ENCODE measurements at places on chromosomes 11 and 22.

- DNase-seq, result no peak
Measured at GRCh38 chr11:19164230-19164855, 37.4 kb downstream of the CSRP3 start.

- DNase-seq, result no peak
Measured at GRCh38 chr11:9962722-9963121, 298.8 kb downstream of the SWAP70 start.

DNA sequence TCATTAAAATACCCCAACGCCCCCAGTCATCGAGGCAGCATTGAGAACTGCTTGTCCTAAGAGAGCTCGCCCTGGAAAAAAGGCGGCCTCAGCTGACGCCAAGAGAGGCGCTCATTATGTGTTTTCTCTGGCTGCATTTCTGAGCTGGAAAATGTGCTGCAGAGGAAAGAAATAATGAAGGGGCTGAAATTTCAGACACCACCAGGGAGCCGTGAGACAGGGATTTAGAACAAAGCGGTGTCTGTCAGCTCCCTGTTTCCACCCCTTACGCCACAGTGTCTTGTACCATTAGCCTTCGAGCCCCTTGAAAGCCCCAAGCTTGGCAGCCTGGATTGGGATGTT, 14.4 kb downstream of the USH1C start:
- no peak for DNase-seq

DNA sequence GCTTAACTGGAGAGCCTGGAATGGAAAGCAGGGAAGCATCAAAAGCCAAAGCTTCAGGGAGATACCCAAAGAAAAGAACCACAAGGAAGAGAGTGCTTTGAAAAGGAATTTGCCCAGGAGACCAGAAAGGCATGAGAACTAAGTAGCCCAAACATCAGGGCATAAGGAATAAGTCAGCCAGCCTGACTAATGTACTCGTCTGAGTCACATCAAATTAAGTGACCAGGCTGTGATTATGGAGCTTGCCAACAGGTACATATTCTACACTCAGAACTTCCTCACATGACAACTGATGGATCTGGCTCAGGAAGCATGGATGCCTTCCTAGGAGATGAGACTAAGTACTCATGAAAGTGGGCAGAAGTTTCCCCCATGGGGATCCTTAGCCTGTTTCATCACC, 366.7 kb downstream of the BUD13 start:
- no peak for DNase-seq

DNA sequence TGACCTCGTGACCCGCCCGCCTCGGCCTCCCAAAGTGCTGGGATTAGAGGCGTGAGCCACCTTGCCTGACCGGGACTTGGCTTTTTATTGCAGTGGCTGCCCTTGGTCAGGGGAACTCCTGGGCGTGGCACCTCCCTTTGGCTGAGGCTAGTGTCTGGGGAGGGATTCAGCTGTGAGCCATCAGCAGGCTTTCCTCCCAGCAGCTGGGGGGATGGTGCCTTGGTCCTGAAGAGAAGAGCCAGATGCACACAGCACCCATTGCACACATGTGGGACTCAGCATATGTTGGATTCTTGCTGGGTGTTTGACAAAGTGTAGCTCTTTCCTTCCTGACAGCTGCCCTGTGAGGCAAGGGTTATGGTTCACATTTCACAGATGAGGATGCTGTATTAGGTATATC, 8.4 kb downstream of the CYTH4 start:
- DNase-seq, result no peak

- DNase-seq, result no peak
Measured at GRCh38 chr11:84526250-84526649, 1100.9 kb downstream of the DLG2 start.

DNA sequence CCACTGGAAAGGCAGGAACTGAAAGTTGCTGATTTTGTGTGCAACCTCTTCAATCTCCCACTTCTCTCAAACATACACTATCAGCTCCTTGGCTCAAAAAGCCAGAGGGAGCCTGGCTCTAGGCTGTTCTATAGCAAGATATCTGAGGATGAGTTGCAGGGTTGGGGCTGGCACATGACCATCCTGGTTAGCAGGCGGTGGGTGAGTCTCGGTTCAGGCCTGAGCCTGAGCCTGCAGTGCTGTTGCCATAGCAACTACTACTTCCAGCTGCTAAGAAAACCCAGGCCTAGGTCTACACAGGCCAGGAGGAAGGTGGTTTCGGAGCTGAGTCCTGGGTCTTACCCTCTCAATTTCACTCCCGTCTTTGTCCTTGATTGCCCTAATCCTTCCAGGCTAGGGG, 39.0 kb downstream of the CWC15 start:
- DNase-seq, result no peak

DNA sequence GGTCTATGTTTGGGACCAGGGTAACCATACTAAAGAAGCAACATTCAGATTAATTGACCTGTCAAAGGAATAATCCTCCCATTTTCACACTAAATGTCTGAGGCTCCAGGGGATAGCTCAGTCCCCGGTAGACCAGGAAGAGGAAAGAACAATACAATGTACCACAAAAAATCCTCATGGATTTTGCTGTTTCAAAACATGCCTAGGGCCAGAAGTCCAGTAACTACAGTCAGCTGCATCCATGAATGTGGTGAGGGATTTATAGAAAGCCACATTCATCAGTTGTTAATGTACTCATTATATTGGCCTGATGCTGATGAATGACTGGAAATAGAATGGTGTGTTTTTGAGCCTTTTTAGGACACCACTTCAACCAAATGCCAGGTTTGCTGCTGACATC, 6.9 kb upstream of the ETS1 start:
- DNase-seq, result no peak

- no peak for DNase-seq
Measured at GRCh38 chr11:34809191-34810106, 106.7 kb downstream of the APIP start.

- no peak for DNase-seq
Measured at GRCh38 chr11:129324533-129325175, 51.0 kb upstream of the BARX2 start.

- peak; percentile 60 for DNase-seq
Measured at GRCh38 chr22:20117633-20118299, 740 bp upstream of the TRMT2A start.

- no peak for DNase-seq
Measured at GRCh38 chr22:36580371-36580770, 51.4 kb upstream of the EIF3D start.

GRCh38 chr22:27791859-27792241, 9.7 kb downstream of the MN1 start:
- DNase-seq, result no peak

- no peak for DNase-seq
Measured at GRCh38 chr22:24457894-24458420, 30.6 kb downstream of the ADORA2A start.

- DNase-seq, result no peak
Measured at GRCh38 chr22:37981282-37982011, 2.9 kb downstream of the SOX10 start.

GRCh38 chr11:17026487-17027082, 12.4 kb upstream of the PLEKHA7 start:
- DNase-seq, result no peak

- no peak for DNase-seq
Measured at GRCh38 chr11:10979529-10979928, 121.7 kb upstream of the ZBED5 start.

- DNase-seq, result no peak
Measured at GRCh38 chr11:17388609-17389210, at the start of gene KCNJ11. Gene KCNJ11, minus strand, starts transcription at chr11:17388659. Its CDS starts 568 bp downstream, at chr11:17388091.

DNA sequence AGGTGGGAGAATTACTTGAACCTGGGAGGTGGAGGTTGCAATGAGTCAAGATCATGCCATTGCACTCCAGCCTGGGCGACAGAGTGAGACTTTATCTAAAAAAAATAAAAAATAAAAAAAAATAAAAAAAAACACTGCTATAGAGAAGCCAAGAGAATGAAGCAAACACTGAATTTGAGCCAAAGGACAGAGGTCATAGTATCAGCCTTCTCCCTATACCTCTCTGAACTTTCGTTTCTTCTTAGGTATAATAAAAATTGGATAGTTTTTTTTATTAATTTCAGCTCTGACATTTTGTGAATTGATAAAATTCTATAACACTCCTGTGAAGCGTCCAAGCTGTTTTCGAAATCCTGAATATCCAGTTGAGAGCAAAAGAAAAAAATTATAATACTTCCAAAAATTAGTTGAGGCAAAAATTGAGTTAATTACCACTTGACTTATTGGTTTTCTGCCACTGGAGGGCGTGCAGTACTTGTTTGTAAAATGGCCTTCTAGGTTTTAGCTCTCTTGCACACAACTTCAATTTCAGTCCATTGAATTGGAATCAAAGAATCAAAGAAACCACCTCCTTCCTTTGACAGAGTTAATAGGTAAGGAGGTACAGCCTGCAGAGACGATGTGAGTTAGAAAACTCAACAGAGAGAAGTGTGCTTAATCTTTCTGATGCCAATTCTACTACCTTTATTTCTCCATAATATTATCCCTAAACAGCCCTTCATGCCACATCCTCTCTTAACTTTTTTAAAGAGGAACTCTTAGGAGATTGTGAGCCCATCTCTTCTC, 143.2 kb downstream of the BBOX1 start:
- DNase-seq, result no peak

- DNase-seq, result no peak
Measured at GRCh38 chr11:1878137-1879031, 13.3 kb downstream of the PRR33 start.

DNA sequence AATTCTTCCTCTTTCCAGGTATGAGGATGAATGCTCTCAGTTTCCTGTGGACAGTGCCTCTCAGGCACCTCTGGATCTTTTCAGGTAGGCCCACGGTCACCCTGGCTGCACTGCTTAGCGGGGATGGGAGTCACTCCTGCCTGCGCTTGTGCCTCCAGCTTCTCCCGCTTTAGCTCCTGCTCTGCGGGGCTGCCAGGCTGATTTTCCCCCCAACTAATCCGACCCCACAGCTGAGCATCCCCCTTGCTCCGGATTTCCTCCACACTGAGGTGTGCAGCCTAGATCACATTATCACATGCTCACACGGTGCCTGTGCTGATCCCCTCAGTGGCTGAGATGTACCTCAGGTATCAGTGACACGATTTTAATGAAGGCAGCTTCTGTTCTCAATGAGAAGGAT, 879.1 kb downstream of the OPCML start:
- no peak for DNase-seq

GRCh38 chr11:64751580-64751979, 7.6 kb upstream of the RASGRP2 start:
- no peak for DNase-seq

- no peak for DNase-seq
Measured at GRCh38 chr22:46609175-46609690, 11.0 kb upstream of the GRAMD4 start.

DNA sequence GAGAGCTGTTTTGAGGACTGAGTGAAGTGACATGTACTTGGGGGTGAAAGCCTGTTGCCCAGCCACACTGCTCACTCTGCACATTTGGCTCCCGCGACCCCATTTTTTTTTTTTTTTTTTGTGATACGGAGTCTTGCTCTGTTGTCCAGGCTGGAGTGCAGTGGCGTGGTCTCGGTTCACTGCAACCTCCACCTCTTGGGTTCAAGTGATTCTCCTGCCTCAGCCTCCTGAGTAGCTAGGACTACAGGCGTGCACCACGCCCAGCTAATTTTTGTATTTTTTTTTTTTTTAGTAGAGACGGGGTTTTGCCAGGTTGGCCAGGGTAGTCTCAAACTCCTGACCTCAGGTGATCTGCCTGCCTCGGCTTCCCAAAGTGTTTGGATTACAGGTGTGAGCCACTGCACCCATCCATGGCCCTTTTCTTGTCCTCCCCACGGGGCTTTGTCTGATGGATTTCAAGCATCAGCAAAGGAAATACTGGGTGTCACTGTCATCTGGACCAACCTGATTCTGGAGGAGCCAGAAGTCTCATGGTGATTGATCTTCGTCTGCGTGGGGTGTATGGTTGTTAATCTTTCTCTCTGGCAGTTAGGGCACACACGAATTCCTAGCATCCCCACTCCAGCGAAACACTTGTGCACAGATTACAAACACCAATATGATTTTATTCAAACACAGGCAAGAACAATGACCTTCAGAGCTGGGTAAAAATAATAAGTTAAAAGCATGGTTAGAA, 3.4 kb upstream of the UCP3 start:
- no peak for DNase-seq

DNA sequence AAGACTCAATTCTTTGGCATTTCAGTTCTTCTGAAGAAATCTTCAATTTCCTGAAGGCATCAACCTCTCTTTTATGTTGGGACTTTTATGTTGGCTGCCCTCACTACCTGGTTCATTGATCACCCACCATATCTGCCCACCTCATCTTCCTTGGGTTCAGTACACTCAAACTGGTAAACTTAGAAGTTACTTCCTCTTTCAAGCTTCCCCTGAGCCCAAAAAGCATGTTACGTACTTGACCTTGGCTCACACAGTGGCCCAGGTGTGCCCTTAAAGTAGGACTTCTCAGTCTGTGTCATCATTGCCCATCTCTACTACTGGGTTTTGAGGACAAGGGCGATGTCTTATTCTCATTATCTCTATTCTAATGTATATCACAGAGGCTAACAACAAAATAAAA, 86.1 kb downstream of the GRIA4 start:
- no peak for DNase-seq

GRCh38 chr22:20000246-20001081, 16.2 kb downstream of the ARVCF start:
- no peak for DNase-seq

All from stimulated activated CD4-positive, alpha-beta T cell treated with anti-CD3 and anti-CD28 coated beads, TNF-alpha, amount 100 ng/mL, for 4 hours (primary cell).